T-helper 22 cell (primary cell): ENCODE measurements at places on chromosomes 1 and 21.

GRCh38 chr1:33306653-33307493 is 14.0 kb downstream of the A3GALT2 start:
- DNase-seq, result no peak

- no peak for DNase-seq
These were observed 9.5 kb downstream of the XCL1 start for GRCh38 chr1:168585937-168586336.

DNA sequence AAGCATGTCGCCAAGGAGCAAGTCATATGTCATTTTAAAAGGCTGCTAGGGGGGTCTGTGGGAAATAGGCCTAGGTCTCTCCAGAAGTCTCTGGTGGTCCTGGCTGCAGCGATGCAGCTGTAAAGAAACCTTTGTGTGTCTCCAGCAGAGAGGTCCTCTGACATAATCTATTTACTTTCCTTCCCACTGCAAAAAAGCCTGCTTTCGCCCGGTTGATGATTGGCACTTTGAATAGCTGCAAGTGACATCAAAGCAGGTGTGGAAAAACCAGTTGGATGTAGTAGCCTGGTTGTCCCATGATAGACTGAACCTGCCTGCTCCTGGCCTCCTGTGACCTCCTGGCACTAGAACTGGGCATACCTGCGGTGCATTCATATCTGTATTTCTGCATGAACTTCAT is 13.8 kb downstream of the RASSF5 start:
- no peak for DNase-seq

DNA sequence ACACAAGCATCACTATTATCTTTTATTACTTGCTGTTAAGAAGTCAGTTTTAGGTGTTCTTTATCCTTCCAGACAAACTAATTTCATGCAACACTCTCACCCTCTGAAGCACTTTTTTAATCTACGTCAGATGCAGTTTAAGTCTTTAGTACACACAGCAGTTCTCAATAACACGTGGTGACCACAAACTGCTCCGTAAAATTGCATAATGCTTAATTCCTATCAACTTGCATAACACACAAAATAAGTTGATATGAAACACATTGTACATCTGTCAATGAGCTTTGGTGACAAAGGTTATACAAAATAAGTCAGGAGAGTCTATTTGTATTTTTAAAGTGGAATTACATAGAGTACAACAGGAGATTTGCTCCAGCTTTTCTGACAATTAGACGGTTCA is 140.9 kb upstream of the ETS2 start:
- DNase-seq, result no peak

GRCh38 chr1:85258536-85259117 is 835 bp downstream of the C1orf52 start:
- DNase-seq, result no peak

GRCh38 chr1:242224461-242224860 is 225.6 kb upstream of the MAP1LC3C start:
- DNase-seq, result no peak

GRCh38 chr1:165169028-165169427 is 187.5 kb downstream of the LMX1A start:
- no peak for DNase-seq

DNA sequence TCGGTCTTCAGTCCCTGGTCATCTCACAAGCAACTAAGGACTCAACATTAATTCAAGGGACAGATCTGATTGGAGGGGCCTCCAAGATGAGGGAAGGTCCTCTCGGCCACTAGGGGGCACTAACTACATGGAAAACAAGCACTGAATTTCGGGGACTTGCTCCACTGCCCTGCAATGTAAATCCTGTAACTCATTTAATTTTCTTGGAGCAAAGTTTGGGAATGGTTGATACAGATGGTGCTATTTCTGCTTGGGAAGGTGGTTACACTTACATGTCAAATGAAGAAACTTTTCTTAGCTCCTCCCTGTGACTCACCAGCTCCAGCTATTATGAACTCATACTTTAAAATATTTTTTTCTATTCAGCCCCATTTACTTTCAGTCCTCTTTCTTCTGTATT is 97.4 kb upstream of the KCNJ15 start:
- DNase-seq, result no peak

DNA sequence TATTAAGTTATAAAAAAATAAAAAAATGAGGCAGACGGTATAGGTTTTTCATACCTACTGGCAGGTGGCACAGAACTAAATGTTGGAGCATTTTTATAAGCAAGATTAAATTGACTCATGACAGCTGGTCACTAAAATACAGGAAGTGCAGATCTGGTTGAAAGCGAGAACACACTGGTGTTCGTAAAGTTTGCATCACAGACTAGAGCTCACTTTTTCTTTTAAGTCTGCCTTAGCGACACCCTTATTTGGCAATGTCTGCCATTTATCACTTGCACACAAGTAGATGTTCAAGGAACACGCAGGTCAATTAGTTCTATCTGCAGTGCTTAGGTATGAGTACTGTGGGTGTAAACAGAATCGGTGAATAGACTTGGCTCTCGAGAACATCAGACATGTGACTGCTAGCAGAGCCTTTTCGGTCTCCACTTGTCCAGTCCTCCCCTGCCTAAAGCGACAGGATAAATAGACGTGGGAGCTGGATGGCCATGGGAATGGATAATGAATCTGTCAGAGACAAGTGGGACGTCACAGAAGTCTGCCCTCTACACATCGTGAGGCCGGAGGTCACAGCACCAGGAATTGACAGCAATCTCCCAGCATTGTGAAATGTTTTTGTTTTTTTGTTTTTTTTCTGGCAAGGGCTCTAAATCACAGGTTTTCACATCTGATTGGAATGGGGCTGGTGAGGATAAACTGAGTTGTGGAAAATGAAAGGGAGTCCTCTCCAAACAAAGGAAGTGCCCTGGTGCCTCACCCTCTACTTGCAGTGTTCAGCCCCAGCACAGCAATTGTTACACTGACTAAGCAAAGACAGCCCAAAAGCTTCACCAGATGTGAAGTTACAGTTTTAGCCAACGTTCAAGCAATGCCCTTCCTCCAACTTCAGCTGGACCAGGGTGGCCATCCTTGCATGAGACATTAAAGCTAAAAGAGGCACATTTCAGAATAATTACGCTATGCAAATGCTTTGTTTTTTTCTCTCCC is 248.9 kb downstream of the NTNG1 start:
- DNase-seq, result no peak

- DNase-seq, result no peak
These were observed 24.8 kb downstream of the CCSAP start for GRCh38 chr1:229318056-229318455.

DNA sequence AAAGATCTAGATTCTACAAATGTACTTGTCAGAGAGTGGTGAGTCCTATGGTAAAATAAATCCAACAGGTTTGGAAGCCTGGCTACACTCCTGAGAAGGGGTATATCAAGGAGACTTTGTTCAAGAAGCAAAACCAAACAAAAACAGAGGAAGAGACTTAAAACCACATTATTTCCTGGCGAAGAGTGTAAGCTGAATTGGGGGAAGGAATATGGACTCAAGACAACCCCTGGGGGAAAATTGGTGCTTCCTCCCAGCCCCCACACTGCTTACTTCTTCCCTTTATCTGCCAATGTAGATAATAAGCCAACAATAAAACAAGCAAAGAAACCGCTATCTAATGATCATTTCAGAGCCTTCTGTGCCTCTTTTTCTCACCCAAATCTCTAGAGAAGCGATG is 48.4 kb upstream of the ZBTB18 start:
- DNase-seq, result no peak

DNA sequence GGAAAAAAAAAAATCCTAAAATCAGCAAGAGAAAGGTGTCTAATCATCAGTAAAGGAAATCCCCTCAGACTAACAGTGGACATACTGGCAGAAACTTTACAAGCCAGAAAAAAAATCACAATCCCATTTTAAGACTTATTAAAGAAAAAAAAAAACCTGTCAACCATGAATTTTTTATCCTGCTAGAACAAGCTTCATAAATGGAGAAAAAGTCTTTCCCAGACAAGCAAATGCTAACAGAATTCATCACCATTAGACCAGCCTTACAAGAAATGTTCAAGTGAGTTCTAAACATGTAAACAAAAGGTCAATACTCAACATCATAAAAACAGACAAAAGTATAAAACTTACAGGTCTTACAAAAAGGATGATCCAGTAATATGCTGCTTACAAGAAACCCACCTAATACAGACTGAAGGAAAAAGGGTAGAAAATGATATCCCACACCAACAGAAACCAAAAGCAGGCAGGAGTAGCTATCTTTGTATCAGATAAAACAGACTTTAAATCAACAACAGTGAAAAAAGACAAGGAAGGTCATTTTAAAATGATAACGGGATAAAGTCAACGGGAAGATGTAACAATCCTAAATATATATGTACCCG is 129.6 kb downstream of the EVI5 start:
- DNase-seq, result no peak
